ENCODE measurements at places on chromosomes 2 and 18. TPM values are rescaled to one million over a fixed set of nuclear protein-coding genes. Genes with fewer than 3 reads are reported as not detected.

Gene GRHL1
- polyA plus RNA-seq: 8.1 TPM

Gene TRIM54
- 6.3 TPM for polyA plus RNA-seq

Gene CFAP210
- polyA plus RNA-seq: 1.2 TPM

Gene SCN1A
- polyA plus RNA-seq: 0.22 TPM

Gene LIMS3
- 3.7 TPM for polyA plus RNA-seq

Gene SGPP2
- polyA plus RNA-seq: 19.0 TPM

Gene PPP4R1
- polyA plus RNA-seq: 89.8 TPM

Gene RAX
- not detected for polyA plus RNA-seq

Gene PLEK
- polyA plus RNA-seq: 6.8 TPM

Gene RAMP1
- 3.1 TPM for polyA plus RNA-seq

Gene MC4R
- 0.17 TPM for polyA plus RNA-seq

DNA sequence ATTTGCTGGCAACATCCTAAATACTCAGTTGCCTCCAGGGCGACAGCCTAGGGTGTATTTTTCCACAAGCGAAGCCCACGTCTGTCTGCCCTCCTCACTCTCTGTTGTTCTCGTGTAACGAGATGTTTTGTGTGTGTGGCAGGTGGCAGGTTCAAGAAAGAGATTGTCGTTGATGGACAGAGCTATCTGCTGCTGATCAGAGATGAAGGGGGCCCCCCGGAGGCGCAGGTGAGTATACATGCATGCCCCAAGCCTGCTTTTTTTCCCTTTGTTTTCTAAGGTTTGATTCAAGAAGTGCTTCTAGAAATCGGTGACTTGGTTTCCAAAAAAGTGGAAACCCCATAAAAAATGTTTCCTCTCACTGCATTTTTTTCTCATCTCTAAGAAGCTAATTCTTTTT, 247.0 kb downstream of the AGAP1 start:
- DNase-seq: no peak

- DNase-seq: peak; percentile 51
Measured at GRCh38 chr2:174633623-174633930, 36.0 kb upstream of the WIPF1 start.

GRCh38 chr2:129611471-129611870, 368.0 kb upstream of the RAB6C start:
- no peak for DNase-seq

- no peak for DNase-seq
Measured at GRCh38 chr2:150853263-150853662, 365.8 kb upstream of the RND3 start.

DNA sequence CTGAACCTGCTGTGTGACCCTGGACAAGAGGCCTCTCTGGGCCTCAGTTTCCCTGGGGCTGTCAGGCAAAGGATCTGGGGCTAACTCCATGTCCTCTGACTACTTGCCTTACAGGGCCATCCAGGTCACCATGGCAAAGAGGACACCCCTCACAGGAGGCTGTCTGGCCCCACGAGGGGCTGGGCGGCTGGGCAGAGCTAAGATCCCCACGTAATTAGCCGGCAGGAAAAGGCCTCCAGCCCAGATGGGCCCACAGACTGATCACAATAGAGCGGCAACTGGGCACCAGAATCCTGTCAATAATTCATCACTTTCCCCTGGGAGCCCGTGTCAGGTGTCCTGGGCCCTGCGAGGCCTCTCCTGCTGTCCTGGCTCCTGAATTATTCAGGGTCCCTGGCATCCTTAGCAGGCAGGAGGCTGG, 44.8 kb upstream of the OTOF start:
- no peak for DNase-seq

DNA sequence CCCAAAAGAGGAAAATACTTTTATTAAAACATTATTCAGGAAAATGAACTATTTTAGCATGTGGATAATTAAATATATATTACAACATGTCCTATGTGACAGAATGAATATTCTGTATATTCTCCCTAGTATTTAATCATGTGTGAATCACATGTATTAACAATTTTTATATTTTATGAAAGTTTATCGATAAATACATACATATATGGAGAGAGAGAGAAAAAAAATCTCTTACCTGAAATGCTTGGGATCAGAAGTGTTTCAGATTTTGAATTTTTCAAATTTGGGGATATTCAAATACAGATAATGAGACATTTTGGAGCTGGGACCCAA, 228.6 kb upstream of the RBBP8 start:
- no peak for DNase-seq

- peak; percentile 25 for DNase-seq
Measured at GRCh38 chr2:160338901-160339685, 139.0 kb upstream of the ITGB6 start.

DNA sequence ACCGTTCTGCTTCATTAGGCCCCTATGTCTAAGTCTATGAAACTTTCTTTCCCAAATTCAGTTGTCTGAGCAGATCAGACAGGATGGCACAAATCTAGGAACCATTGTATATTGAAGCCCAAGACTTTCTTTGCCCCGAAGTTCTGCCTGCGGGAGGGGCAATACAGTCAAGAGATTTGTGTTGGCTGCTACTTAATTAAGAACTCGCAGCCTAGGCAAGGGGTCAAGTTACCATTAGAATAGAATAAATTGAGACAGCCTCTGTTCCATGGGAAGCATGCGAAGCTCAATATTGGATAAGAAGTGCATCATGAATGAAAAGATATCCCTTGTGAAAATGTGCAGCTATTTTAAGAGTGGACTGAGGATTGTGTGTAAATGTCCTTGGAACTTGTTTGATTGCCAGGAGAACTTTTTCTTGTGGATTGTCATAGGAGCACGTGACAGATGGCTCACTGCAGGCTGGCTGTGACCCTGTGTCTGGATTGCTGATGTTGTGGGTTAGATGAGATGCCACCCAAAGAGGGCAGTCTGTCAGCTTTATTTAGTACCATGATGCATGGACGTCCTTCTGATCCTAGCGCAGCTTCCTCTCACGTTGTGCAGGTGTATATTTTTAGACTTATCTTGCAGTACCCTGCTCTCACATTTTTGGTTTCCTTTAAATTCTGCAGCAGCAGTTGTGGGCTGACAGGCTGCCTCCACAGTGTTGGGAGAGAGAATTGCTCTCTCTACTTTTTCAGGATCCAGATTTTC, 30.9 kb downstream of the HAUS1 start:
- DNase-seq: no peak

- no peak for DNase-seq
Measured at GRCh38 chr2:65278531-65278981, 50.9 kb downstream of the ACTR2 start.

- DNase-seq: no peak
Measured at GRCh38 chr2:72576459-72576858, 249.4 kb downstream of the EXOC6B start.

GRCh38 chr18:12844391-12844790, 39.6 kb downstream of the PTPN2 start:
- DNase-seq: no peak

DNA sequence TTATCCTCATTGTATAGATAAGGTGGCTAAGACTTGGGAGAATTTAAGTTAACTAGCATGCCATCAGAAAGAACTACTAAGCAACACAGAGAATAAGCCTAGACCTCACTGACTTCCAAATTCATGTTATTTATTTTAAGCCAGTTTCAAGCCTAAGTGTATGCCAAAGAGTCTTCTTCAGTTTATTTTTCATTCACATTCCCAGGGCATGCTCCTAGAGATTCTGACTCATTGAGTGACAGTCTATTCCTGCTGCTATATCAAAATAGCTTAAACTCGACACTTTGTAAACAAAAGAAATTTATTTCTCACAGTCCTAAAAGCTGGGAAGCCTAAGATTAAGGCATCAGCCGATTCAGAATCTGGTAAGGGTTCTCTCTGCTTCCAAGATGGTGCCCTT, 467.1 kb downstream of the MBD2 start:
- DNase-seq: no peak

DNA sequence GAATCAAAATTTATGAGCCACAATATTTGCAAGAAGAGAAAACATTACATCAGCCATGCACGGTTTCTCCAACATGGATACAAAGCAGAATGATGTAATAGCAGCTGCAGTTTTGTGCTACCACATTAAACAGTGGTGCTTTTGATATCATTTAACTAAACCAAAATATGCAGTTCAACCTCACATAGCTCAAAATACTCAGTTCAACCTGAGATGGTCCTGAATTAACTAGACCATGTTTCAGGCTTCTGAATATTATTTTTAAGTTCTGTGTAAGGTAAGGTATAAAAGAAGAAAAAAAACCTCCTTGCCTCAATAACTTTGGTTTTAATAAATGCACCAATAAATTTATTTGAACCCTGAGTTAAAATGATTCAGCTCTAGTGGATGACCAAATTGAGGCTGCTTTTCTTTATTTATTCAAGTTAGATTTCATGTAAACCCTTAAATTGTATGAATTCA, 18.8 kb upstream of the TSPYL6 start:
- DNase-seq: no peak

DNA sequence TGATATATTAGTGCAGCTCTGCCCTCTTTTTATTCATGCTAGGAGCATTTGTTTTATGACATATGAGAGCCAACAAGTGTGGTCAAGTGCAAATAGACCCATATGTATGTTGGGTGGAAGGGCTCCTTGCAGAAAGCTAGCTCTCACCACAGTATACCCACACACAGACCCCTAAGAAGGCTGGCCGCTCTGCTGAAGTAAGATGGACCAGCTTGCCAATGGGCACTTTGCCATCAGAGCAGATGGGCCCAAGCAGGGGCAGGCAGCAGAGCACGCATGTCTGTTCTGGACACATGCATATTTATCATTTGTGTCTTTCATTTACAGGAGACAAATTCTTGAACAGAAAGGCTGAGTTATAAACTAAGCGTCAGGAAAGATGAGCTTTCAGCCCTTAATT, 187.5 kb upstream of the DTNA start:
- no peak for DNase-seq

GRCh38 chr2:119941388-119941787, 71.5 kb upstream of the EPB41L5 start:
- no peak for DNase-seq

- no peak for DNase-seq
Measured at GRCh38 chr18:10797896-10798295, 272.1 kb downstream of the NAPG start.

- no peak for DNase-seq
Measured at GRCh38 chr18:79693561-79694205, 14.1 kb downstream of the CTDP1 start.

- peak; percentile 13 for DNase-seq
Measured at GRCh38 chr2:231161877-231162329, 36.5 kb upstream of the ARMC9 start.

DNA sequence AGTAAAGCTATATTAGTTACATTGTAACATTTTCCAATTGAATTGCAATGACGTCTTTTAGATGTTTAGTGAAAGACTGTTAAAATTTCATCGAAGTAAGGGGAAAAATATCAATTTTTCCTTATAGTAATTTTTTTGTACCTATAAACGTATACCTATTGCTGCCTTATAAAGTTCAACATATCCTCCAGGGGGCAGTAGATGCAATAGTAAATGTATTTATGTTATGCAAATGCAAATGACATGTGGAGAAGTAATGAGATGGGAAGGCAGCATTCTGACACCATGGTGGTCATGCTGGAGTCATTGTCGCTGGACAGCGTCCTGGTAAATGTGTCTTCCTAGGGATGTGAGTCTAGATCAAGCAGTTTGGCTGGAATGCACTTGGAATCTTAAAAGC, 38.7 kb downstream of the MSTN start:
- no peak for DNase-seq

- no peak for DNase-seq
Measured at GRCh38 chr18:63284827-63285733, 34.5 kb downstream of the BCL2 start.

DNA sequence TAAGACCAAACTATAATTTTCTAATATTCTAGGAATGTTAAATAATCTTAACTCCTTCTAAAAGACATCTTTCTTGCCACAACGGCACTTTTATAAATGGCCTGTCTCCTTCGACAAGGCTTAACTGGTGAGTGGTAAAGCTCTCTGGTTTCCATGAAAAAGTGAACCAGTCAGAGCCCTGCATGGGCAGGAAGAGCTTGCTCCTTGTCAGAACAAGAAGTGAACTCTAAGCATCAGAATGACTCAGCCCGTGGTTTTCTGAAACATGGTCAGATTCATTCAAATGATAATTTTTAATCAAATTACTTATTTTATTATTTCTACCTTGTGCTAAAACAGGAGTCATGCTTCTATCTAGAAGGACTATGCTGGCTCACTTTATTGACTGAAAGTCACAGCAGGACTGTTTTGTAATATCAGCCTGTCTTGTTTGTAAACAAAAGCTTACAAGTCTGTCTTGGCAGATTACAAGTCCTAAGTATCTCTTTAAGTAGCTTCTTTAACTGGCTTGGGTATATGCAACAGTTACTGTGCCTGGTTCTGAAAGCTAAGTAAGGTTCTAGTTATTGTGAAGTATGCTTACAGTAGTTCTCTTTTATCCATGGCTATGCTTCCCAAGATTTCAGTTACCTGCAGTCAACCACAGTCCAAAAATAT, 245.4 kb downstream of the NAPG start:
- DNase-seq: no peak

DNA sequence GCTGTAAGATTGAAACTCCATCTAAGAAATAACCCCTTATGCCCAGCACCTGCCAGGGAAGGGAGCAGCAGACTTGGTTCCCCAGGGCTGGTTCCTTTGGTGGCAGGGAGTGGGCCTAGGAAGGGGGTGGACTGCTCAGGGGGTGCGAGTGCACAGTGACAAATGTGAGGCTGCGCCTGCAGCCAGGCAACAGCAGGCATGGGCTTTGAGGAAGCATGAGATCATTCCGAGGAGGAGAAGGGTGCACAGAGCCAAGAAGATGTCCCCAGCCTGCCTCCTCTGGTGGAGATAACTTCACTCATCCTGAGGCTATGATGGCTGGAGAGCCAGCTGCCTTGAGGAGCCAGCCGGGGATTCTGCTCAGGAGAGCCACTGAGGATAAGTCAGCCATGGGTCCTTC, 158.0 kb downstream of the CAPN13 start:
- no peak for DNase-seq

DNA sequence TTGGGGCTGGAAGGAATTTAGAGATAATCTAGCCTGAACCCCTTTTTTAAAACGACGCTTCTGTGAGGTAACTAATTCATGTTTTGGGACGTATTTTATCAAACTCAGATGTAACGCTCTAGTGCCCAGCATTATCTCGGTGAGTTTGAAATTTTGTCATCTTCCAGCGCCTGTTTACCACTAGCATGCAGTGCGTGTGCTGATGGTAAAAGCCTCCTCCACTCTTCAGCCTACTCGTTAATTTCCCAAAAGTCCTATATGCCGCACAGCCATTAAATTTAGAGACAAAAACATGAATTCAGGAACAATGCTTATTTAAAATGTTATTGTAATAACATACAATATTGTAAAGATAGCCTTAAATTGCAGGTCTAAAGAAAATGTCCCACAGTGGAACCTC, 2.8 kb downstream of the ZCCHC2 start:
- no peak for DNase-seq

DNA sequence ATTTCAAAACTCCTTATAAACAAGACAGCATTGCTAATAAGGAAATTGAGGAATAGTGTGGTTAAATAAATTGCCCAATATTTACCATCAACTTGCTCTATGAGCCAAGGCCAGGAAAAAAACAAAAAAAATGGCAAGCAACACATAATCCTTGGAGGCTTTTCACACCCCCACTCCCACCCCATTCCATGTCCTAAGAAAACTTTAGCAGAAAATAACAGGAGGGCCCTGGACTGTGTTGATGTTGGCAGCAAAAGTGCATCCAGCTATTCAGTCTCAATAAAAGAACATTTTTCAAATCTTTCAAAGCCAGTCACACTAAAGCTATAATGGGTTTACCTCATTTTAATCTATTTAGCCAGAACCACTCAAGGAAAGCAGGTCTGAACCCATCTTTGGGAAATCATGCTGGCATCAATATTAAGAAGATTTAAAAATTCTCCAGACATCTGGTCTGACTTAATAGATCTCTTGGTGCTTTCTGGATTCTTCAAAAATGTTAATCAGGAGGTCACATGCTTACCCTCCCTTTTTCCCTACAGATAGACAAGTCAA, 34.6 kb upstream of the STK17B start:
- DNase-seq: no peak
